ENCODE measurements at places on chromosomes 7 and 10.

DNA sequence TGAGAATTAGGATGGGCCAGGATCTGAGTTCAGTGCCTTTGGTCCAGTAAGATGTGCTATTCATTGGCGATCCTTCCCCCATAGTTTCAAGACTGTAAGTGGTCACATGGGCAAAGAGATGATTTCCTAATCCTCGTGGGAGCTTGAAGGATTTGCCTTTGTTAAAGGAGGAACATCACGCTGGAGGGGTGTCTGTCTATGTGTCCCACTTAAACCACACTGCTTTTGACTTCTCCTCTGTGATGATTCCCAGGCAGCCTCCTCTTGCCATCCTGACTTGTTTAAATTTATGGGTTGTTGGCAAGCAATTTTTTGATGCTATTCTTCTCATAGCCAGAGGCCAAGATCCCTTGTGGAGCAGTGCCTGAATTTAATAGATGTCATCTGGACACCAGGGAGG lies 154.0 kb downstream of the TCF7L2 start:
- DNase-seq = no peak

GRCh38 chr7:150891740-150892139 lies 39.4 kb downstream of the AOC1 start:
- DNase-seq = no peak

GRCh38 chr7:25759286-25759685 lies 392.7 kb upstream of the NFE2L3 start:
- no peak for DNase-seq

DNA sequence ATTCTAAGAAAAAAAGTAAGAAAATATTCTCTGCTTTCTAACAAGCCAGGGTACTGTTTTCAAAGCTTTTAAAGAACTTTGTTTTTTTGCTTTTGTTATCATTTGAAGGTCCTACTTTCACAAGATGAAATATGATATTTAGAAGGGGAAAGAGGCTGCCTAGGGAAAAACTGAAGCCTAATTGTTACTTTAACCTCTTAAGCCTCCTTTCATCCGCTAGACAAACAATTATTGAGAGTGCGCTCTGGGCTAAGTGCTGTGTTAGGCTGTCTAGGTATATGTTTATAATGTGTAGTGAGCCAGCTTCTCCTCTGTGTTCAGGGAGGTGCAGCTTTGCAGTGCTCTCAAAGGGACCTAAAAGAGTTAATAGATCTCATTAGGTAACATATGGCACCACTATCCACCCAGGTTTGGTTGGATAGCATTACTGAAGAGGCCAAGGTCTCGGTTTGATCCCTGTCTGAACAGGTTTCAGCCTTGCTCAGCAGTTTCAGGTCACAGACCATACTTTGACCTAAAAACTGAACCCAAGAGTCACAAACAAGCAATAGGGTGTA lies 17.9 kb downstream of the PDK4 start:
- no peak for DNase-seq

DNA sequence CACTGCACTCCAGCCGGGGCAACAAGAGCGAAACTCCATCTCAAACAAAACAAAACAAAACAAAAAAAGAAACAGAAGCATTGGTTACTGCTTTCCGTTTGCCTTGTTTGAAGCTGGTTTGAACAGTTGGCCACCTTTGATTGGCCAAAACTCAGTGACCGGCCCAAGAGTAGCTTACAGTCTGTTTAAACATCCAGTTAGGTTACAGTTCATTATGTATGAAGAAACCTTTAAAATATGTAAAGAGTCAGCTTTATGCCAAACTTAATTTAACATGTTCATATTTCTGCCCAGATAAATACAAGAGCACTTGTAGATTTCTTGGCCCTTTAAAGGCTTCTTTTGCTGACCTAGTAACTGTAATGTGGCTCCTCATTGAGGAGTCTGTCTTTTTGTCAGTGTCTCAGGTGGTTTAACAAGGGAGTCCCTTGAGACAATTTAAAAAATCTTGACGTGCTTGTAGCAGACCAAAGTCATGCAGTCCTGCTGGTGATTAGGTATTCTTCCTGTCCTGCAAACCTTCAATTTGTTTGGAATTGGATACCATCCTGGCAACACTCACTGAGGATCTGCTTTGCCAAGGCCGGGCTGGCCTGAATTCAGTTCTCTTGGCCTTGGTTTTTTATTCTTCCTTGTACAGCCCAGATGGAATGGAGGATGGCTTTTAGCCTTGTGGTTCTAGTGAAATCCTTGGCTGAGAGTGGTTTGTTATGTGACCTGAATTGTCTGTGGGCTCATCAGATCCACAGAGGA lies 128.9 kb downstream of the PLXDC2 start:
- DNase-seq = no peak

GRCh38 chr10:92567952-92568600 lies 5.8 kb downstream of the IDE start:
- no peak for DNase-seq

DNA sequence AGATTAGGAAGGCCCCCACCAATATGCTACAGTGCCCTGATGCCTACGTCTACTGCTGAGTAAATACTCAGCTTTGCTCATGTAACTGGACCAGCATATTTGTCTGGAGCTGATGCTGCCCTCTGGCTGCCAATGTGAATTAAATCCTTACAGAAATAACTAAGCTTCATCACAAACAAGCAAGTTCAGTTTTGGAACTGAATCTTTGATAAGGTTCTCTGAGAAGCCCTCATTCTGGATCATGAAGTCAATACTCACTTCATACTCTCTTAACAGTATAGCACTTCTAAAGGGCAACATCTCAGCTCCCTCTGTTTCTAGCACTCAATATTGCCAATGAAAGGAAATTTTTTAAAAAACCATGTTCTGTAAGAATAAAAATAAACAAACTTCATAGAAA lies 246.7 kb downstream of the ETV1 start:
- peak; percentile 57 for DNase-seq

- peak; percentile 75 for DNase-seq
Measured at GRCh38 chr7:130141161-130141883, 63.9 kb downstream of the TMEM209 start.

DNA sequence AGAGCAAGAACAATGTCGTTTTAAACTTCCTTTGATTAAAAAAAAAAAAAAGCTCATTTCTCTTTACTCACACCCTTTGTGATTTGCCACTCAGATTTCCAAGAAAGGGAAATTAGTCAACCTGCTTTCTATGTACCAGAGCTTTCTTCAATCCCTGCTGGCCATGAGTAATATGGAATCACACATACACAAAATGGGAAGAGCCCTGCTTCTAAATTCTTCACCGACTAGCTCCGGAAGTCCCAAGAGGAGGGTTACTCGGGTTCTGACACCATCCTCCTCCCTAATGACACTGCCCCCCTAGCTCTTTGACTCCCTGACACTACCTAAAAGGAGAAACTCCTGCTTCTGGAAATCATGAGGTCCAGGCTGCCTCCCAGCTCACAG lies 81.8 kb upstream of the SFMBT2 start:
- no peak for DNase-seq

DNA sequence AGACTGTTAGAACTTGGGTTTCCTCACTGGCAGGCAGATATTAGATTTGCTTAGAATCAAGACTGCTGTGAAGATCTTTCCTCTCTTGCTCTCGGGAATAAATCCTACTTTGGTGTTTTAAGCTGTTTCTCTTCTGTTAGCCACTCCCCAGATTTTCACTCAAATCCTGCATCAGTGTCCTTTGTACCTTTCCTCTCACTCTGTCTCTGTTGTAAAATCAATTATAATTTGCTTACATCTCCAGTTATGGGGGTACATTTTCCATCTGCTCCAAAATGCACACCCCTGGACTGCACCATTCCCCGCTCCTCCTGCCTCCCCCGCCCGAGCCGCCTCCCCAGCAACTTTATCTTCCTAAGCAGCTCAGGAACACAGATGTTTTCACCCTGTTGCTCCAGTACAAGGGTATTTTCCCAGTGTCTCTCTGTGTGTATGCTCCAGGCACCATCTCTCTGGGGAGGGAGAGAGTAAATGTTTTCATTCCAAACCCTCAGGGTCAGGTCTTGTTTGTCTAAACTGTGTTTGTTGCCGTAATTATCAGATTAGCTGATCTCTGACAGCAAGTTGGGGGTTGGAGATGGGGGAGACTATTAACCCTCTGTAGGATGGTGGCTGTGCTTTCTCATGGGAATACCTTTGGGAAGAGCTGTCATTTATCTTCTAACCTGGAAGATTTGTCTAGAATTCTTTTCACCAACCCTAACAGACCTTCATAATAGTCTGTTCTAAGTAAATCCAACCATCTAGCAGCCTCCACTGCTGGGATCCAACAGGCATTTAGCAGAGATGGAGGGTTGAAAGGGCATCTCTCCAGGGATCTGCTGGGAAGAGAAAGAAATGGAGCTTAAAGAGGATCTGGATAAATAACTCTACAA lies 20.4 kb upstream of the GOT1 start:
- no peak for DNase-seq

GRCh38 chr7:24501009-24501408 lies 72.2 kb upstream of the PALS2 start:
- no peak for DNase-seq

- no peak for DNase-seq
Measured at GRCh38 chr7:32069116-32069650, 1.0 kb downstream of the PDE1C start.
